ENCODE measurements at places on chromosomes 5 and 9.

DNA sequence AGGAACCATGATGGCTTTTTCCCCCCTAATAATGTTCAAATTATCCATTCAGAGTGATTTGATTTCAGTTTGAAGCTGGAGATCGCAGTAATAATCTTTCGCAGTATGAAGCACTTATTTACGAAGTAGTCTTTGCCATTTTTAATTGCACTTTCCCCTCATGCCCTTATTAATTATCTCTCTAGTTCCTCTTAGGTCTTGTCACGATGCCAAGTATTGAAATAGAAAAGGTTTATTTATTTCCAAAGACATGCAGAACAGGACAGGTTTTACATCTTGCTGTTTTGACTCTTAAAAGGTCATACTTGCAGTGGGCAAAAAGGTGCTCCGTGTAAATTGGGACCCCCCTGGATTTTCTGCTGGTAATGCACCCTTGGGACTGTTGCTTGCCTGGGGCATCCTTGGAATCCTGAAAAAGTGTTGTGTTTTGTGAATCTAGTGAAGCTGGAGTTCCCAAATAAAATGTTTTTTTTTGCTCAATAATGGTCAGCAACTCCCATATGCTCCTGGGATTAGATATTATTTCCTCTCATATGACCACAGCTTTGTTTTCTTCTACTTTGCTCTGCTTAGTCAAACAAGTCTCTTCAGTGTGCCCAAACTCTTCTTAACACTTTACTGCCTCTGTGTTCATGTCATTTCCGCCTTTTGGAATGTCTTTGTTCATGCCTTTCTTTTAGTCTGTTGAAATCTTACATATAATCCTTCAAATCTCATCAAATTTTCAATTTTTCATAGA, 278.3 kb downstream of the TMEM38B start:
- no peak overlapping the region for H3K27ac ChIP-seq
- no peaks in the 10 kb centered on the region for H3K27me3 ChIP-seq
- no peaks in the 10 kb centered on the region for H3K4me1 ChIP-seq
- no peak overlapping the region for H3K4me3 ChIP-seq
- no peak for DNase-seq
- no peaks in the 10 kb centered on the region for H3K36me3 ChIP-seq

DNA sequence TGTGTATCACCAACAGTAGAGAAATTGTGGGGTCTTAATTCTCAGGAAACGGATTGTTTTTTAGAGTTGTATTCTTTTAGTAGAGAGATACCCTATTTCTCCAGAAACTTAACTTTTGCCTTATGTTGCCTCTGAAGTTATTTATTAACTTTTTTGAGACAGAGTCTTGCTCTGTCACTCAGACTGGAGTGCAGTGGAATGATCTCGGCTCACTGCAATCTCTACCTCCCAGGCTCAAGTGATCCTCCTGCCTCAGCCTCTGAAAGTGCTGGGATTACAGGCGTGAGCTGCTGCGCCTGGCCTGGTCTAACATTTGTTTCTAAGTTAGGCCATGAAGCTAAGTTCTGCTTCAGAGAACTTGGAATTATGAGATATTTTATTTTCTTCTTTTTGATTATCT, 75.0 kb downstream of the CFAP95 start:
- H3K27ac ChIP-seq: no peak overlapping the region
- no peaks in the 10 kb centered on the region for H3K4me1 ChIP-seq
- peaks cover 10% of the 10 kb centered on the region for H3K27me3 ChIP-seq
- no peaks in the 10 kb centered on the region for H3K36me3 ChIP-seq
- no peak overlapping the region for H3K4me3 ChIP-seq

DNA sequence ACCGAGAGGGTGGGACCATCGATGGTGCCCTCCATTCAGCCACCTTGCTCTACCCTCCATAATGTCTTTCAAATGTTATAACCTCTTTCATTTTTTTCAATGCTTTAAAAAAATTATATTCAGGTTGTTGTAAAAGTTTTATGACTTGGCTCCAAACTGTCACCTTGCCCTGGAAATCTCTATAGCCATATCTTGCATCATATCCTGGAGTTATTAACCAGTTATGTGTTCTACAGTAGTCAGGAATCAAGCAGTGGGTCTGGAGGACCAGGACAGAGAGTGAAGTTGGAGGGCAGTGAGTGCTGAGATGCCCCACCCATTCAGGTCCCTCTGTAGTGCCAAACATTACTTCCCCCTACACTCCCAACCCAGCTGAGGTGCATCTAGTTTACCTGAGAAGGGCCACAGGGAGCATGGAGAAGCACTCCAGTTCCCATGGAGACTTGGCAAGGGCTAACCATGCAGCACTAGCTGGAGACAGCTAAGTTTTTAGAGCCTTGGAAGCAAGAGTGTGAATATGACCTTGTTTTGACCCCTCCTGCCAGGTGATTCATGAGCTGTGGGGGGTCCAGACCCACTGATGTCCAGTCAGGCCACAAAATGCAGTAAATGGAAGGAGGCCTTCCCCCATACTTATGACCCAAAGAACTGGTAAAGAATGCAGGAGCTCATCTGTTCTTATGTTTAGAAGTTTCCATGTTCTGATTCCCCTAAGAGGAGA, 5.5 kb downstream of the IFNA8 start:
- H3K4me1 ChIP-seq: no peaks in the 10 kb centered on the region
- H3K27me3 ChIP-seq: peaks cover 45% of the 10 kb centered on the region
- DNase-seq: no peak
- no peak overlapping the region for H3K27ac ChIP-seq

- no peaks in the 10 kb centered on the region for H3K36me3 ChIP-seq
- no peaks in the 10 kb centered on the region for H3K4me1 ChIP-seq
These were observed 67.4 kb downstream of the ROR2 start for GRCh38 chr9:91882627-91883026.

GRCh38 chr5:132455614-132456115, 34.9 kb downstream of the IRF1 start:
- H3K4me1 ChIP-seq: peaks cover 88% of the 10 kb centered on the region
- no peaks in the 10 kb centered on the region for H3K27me3 ChIP-seq
- H3K4me3 ChIP-seq: peak overlapping the region; percentile 82
- no peak for DNase-seq
- peak overlapping the region; percentile 99 for H3K27ac ChIP-seq

DNA sequence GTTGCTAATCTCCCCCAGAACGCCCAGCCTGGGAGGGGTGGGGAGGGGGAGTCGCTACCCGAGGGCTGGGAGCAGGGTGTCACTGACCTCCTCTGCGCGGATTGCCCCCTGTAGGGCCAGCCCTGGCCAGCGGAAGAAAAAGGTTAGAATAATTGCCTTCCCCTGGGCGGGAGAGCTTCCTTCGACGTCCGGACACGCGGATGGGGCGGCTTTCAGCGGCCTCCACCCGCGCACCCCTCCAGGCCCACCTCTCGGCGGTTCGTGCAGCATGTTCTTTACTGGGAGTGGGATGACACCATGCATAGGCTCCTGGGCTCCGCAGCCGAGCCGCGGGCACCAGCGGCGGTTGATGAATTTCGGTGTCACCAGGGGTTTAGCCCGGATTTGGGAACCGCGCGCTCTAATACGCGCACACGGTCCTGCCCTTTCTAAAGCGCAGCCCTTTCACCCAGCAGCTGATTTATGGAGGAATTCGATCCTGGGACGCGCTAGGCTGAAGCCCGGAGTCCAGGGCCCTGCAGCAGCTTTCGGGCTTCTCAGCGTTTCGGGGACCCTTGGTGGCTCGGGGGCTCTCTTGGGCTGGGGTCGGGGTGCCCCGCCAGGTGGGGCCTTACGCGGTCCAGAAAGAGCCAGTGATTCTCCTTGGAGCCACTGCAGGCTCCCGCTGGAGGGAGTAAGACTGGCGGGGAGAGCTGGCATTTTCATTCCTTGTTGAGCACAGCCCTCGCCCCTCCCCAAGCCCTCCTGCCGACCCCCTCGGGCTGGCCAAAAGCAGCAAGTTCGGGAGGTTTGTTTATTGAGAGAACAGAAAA, 10.1 kb downstream of the LMX1B start:
- H3K27me3 ChIP-seq: peaks cover 98% of the 10 kb centered on the region
- H3K27ac ChIP-seq: no peak overlapping the region
- peaks cover 3% of the 10 kb centered on the region for H3K36me3 ChIP-seq
- no peak for DNase-seq

DNA sequence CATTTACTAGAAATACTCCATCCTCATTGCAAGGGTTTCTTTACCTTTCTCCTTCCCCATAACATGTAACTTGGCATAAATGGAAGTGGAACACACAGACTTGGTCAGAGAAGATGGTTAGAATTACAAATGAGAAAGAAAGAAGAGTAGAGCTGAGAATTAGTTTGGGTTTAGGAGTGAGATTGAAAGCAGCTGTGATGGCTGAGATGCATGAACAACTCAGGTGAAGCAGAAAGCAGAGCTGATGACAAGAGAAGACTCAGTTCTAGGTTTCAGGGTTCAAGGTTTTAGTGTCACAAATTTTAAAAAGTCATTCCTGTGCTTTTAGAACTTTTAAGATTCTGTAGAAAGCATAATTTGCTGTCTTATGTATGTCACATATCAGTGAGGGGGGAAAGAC, 54.0 kb downstream of the TMEM161B start:
- H3K27me3 ChIP-seq: no peaks in the 10 kb centered on the region
- H3K4me1 ChIP-seq: no peaks in the 10 kb centered on the region
- no peak for DNase-seq
- H3K36me3 ChIP-seq: peaks cover 54% of the 10 kb centered on the region
- peak overlapping the region; percentile 0 for H3K27ac ChIP-seq

- no peaks in the 10 kb centered on the region for H3K36me3 ChIP-seq
- H3K27me3 ChIP-seq: peaks cover 36% of the 10 kb centered on the region
- no peak overlapping the region for H3K4me3 ChIP-seq
- no peak for DNase-seq
- no peaks in the 10 kb centered on the region for H3K4me1 ChIP-seq
- H3K27ac ChIP-seq: no peak overlapping the region
These were observed 70.6 kb downstream of the MAST4 start for GRCh38 chr5:66666778-66667177.

DNA sequence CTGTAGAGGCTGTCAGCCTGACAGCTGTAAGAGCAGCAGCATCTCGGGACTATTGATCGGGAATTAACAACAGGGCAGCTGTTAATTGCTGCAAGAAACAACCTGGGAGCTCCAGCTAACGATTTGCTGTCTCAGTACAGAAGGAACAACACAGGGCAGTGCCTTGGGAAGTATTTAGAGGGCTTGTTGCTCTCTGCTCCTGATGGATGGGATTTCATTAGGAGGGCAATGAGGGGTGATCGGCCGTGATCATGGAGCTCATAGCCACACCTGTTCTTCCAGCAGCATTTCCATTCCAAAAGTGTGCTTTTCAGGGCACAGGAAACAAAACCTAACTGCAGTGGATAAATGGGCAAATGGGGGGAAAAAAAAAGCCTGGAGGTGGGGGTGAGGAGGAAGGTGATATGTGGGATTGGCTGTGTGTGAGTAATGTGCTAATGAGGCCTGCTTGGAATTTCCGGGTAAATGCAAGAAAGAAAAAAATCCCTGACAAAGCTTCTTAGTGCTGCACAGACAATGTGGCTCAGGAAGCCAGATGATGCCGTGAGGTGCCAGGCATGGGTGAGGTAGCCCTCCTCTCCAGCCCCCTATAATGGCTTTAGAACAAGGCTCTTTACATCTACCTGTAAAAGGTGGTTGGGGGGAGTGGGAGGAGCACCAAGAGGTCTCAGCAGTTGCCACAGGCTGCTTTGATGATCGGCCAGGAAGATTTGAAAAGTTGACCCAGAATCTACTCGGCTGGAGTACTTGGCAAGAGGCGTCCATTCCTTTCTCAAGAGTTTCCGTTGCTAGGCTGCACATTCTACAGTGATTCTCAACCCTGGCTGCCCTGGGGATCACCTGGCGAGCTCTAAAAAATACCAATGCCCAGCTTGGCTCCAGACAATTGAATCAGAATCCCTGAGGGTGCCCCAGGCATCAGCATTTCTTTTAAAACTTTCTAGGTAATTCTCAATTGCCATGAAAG, 139.5 kb upstream of the KLF9 start:
- H3K4me1 ChIP-seq: no peaks in the 10 kb centered on the region
- no peaks in the 10 kb centered on the region for H3K27me3 ChIP-seq
- no peaks in the 10 kb centered on the region for H3K36me3 ChIP-seq
- peak overlapping the region; percentile 62 for H3K27ac ChIP-seq
- no peak overlapping the region for H3K4me3 ChIP-seq
- DNase-seq: no peak

DNA sequence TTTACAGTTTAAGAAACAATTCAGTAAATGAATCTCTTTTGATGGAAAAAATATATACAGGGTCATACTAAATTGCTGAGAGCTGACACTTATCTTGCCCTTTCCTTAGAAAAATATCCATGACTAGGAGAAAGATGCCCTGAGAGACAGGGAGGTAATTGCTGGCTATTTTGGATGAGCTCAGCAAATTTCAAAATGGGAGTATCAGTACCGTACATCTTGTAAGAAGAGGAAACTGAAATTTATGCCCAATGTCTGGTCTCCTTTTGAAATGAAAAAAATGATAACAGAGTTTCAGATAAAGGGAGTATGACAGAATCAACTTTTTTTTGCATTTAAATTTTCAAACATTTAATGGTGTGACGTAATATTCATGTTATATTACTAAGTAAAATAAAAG, 415.8 kb upstream of the CDH10 start:
- H3K4me1 ChIP-seq: no peaks in the 10 kb centered on the region
- H3K4me3 ChIP-seq: no peak overlapping the region
- no peaks in the 10 kb centered on the region for H3K36me3 ChIP-seq
- H3K27ac ChIP-seq: no peak overlapping the region
- H3K27me3 ChIP-seq: no peaks in the 10 kb centered on the region

GRCh38 chr5:122112733-122113558, 16.4 kb upstream of the ZNF474 start:
- H3K4me3 ChIP-seq: no peak overlapping the region
- no peak overlapping the region for H3K27ac ChIP-seq
- no peak for DNase-seq
- peaks cover 2% of the 10 kb centered on the region for H3K27me3 ChIP-seq
- no peaks in the 10 kb centered on the region for H3K36me3 ChIP-seq

GRCh38 chr9:28319981-28320380, 746.7 kb upstream of the C9orf72 start:
- DNase-seq: no peak
- no peak overlapping the region for H3K27ac ChIP-seq
- H3K27me3 ChIP-seq: no peaks in the 10 kb centered on the region
- no peaks in the 10 kb centered on the region for H3K4me1 ChIP-seq

DNA sequence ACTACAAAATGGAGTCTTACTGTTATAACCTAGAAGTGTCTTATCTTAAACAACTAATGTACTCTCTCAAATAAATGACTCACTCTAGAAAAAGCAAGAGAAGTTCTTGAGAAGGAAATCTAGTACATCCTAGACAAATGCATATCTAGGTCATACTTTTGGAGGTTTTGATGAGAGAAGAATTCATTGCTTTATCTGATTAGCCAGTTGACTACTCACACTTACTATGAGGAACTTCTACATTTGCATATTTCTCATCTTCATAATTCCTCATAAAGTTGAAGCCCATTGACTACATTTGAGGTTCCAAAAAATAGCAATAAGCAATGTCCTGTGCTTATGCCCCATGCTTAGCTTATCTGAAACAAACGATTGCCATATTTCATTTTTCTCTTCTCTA, 2.8 kb downstream of the JAKMIP2 start:
- no peak for DNase-seq
- no peaks in the 10 kb centered on the region for H3K27me3 ChIP-seq

GRCh38 chr5:126808521-126808988, 31.6 kb downstream of the LMNB1 start:
- peaks cover 21% of the 10 kb centered on the region for H3K4me1 ChIP-seq
- no peaks in the 10 kb centered on the region for H3K27me3 ChIP-seq
- no peak for DNase-seq
- H3K27ac ChIP-seq: peak overlapping the region; percentile 8

Data from effector memory CD8-positive, alpha-beta T cell (primary cell).